ENCODE measurements at places on chromosomes 2 and 18. TPM values are rescaled to one million over a fixed set of nuclear protein-coding genes. Genes with fewer than 3 reads are reported as not detected.

The CCDC141 gene
- 81.5 TPM for polyA plus RNA-seq

The ANKRD29 gene
- 5.1 TPM for polyA plus RNA-seq

The UGT1A3 gene
- polyA plus RNA-seq: not detected

The CNRIP1 gene
- polyA plus RNA-seq: 22.4 TPM

- no peak for DNase-seq
Observed at GRCh38 chr18:44098551-44099098, 582.1 kb upstream of the SETBP1 start.

DNA sequence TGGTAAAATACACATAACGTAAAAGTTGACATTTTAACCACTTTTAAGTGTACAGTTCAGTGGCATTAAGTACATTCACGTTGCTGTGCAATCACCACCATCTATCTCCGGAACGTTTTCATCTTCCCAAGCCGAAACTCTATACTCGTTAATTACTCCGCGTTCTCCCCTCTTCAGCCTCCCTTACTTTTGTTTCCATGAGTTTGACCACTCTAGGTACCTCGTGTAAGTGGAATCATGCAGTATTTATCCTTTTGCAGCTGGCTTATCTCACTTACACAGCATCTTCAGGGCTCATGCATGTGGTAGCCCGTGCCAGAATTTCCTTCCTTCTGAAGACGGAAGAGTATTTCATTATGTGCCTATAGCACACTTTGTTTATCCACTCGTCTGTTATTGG, 225.2 kb downstream of the SLC4A3 start:
- no peak for DNase-seq

DNA sequence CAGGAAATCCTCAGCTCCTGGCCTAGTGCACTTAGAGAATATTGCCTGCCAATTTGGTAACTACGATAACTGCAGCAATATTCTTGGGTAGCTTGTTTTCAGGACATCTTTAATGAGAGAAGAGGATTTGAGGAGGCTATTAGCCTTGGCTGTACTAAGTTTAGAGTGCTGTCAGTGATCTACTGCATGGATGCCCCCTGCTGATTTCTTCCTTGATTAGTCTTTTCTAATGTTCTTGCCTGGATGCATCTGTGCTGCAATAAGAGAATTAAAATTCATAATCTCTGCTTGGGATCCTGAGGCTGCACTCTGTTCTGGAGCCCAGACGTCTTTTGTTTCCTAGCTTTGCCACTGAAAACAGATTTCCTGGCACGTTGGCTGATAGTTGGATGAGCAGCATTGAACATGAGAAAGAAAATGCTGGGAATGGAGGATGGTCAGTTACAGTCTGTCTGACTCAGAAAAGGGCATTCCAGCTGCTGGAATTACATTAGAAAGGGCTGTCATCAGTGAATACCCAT, 115.4 kb downstream of the CCDC85A start:
- DNase-seq: peak; percentile 21

DNA sequence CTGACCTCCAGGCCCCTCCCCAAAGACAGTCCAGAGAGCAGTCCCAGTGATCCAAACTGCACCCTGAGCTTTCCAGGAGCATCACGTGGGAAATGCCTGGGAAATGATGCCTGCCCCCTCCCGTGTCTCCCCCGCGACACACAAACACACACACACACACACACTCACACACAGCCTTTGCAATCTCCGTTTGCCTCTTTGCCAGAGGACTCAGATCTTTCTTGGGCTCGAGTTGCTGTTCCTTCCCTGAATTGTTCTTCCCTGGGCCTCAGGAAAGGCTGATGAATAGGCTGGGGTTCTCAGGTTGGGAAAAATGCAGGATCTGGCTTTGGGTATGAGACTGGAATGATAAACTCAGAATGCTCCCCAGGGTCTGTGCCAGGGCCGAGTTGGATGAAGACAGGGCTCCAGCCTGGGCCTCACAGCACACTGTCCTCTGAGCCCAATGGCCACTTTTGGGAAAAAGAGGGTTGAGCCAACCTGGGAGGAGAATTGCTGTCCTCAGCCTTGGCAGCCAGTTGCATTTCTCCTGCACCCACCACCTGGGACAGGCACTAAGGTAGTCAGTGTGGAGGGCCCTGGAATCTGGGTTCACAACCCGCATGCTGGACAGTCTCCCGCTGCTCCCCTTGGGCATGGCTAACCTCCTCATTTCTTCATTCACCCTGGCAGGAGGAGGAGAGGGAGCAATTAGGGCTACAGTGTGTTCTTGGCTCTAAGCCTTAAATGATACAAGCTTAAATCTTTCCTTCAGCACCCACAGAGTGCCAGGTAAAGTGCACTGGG, 43.9 kb upstream of the ATP6V1B1 start:
- DNase-seq: no peak

DNA sequence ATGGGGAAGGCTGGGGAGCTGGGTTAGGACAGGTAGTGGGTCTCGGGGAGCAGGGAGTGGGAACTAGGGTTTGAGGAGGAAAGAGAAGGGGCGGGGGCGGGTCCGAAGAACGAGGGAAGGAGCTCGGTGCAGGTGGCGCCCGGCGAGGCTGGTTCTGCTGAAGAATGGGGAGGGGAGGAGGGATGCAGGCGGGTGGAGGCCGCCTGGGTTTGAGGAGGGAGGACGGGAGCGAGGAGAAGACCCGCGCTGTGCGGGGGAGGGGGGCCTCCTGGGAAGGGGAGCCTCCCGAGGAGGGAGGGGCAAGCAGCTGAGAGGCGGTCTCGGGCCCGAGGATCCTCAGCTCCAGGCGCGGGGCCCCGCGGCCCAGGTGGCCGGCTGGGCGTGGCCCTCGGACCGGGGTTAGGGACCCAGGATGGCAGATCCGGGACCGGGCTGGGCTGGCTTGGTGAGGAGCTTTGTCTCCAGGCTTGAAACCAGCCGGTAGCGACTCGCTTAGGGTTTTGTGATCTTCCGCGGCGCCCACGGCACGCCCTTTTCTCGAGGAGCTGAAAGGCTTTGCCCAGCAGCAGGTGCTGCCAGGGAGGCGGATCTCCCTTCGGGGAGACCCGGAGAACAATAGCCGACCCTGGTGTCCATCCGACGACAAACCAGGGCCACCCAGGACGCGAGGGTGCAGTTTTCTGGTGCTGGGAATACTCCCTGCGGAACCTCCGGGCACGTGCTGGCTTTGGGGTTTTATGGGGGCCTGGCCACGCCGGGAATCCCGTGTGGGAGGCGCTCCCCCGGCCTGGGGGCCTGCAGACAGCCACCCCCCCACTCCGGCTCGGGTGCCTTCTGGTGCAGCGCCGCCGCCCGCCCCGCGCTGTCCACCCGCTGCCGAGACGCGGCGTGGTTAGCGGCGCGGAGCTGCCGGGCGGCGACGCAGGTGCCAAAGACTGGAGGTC, 1.4 kb downstream of the DPYSL5 start:
- DNase-seq: no peak

DNA sequence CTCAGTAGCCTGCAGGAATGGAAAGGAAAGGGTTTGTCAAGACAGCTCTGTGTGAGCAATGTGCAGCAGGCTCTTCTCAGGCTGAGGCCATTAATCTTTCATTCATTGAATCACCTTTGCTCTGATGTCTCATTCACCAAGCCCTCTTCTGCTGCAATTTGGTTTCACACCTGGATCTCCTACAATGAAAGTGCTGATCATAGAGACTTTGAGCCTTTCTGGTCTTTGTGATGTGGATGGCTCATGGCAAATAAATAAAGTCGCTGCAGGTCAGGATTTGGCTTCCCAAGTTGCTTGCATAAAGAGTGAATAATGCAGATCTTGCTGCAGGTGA, 95.8 kb upstream of the SPRED2 start:
- DNase-seq: no peak

GRCh38 chr2:43221124-43221762, 5.2 kb downstream of the ZFP36L2 start:
- DNase-seq: peak; percentile 75

DNA sequence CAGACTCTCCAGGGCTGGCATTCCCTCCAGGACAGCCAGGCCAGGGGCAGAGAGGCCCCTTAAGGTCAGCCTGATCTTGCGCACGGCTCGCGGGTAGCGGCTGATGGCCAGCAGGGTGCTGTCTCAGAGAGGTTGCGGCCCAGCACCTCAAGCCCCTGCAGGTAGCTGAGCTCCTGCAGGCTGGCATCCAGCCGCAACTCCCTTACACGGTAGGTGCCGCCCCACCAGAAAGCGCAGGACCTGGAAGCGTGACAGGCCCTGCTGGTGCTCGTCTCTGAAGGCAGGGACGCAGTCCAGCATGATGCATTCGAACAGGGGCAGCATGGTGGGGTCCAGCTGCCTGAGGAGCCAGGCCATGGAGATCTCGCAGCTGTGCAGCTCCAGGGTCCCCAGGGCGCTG, 38.9 kb downstream of the C1D start:
- DNase-seq: no peak

GRCh38 chr2:234691214-234691575, 194.3 kb upstream of the ARL4C start:
- DNase-seq: no peak

GRCh38 chr2:86372641-86373502, 35.4 kb upstream of the REEP1 start:
- DNase-seq: no peak

- no peak for DNase-seq
Observed at GRCh38 chr2:160367887-160368286, 125.7 kb downstream of the RBMS1 start.

- no peak for DNase-seq
Observed at GRCh38 chr18:26002375-26002910, 88.0 kb downstream of the SS18 start.

- DNase-seq: peak; percentile 23
Observed at GRCh38 chr18:26549263-26550094, 1.1 kb upstream of the KCTD1 start.

GRCh38 chr2:164456619-164457018, 164.7 kb downstream of the GRB14 start:
- peak; percentile 4 for DNase-seq

DNA sequence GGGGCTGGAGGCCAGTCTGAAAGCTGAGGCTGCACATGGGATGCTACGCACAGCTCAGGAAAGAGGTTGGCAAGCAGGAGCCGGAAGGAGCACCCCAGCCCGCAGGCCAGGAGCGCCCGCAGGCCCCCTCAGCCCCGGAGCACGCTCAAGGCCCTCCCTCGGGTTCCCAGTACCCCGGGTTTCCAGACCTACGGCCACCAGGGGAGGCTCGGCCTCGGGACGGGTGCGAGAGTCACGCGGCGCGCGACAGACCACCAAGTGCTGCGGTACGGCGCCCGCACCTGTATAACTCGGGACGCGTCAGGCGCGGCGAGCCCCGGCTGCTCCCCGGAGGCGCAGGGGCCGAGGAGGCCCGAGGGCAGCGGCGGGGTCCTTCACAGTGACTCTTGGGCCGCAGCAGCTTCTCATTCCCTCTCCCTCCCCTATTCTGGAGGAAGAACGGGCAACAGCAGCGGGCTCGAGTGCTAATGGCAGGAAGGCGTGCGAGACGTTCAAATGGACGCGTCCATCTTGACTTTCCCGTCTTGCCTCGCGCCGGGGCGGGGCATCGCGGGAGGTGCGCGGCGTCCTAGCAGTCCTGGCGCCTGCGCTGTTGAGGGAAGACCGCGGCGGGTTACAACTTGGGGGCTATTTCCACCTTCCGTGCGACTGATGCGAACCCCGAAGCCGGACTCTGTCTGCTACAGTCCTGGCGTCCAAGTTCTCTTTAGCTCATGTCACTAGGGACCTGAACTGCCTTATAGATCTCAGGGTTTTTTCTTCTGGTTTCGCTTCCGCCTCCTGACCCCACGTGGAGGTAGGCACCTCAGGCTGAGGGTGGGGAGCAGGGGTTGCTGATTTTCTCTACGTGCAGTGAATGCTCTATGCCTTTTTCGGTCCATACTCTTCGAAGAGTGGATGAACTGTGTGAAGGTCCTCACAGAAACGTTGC, at the start of gene ANAPC1:
Gene ANAPC1 (minus strand): TSS at position 533 of the 931 bp plus-strand sequence. CDS start 3,368 bp downstream, outside the sequence.
- peak; percentile 88 for DNase-seq

- DNase-seq: no peak
Observed at GRCh38 chr2:230737300-230737699, 24.7 kb downstream of the CAB39 start.
